Stromal cell of bone marrow (primary cell): ENCODE measurements at places on chromosomes 12 and 14.

DNA sequence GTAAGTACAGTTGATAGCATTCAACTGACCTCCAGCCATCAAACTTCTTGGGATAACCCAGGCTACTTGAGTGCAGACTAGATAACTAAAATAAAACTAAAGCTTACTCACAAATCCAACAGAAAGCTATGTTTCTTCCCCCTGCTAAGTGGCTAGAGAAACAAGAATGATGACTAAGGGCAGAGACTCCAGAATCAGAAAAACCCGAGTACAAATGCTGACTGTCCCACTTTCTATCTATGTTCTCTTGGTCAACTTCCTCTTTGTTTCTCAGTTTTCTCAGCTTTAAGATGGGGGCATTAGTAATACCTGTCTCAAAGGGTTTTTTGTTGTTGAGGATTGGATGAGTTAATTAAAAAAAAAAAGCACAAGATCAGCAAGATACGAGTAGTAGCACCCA, 6.1 kb upstream of the NUAK1 start:
- no peak for DNase-seq

- no peak for DNase-seq
Measured at GRCh38 chr14:35332517-35333263, 40.5 kb downstream of the PSMA6 start.

DNA sequence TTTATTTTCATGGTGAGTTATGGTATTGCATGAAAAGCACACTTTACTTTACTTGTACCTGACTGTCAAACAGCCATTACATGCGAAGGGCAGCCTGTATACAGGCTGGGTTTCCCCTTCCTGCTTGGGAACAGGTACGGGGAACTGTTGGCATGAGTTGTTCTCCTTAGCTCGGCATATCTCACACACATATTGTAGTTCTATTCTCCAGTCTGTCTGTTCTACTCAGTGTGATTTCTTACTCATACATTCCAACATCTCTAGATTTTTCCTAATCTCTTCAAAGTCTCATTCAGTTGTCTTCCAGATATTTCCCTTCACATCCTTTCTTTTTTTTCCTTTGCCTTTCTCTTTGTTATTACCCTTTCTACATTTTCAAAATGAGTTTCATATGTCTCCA, 83.9 kb downstream of the HMGA2 start:
- no peak for DNase-seq

DNA sequence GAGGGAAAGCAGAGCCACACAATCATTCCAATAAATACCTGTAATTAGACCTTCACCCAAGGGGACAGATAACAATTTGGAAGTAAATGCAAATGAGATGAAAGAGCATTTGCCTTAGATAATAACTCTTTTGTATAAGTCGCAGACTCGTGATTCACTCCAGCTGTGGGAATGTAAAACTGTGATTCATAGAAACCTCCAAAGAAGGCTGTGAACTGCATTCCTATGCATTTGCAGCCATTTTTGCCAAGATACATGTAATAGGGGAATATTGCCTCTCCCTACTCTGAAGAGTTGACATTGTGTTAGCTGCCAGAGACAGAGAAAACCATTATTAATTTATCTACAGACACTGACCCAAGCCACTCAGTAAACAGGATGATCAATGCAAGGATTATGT, 181.9 kb upstream of the ARHGAP5 start:
- DNase-seq = no peak

DNA sequence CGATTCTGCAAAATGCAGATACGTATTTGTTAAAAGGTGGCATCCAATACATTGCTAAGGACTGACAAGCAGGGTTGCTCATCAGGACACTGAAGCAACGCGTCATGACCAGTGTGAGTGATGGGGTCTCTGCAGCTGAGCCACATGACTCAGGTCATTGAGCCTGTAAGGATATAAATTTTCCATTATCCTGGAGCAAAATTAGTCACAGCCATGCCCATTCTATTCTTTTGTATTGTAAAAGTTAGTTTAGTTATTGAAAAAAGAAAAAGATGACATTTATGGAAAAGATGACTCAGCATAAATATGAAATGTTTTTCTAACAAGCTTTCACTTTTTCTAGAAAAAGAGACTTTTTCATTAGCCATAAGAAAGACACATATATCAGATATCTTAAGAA, 268.0 kb upstream of the TMEM132C start:
- DNase-seq = peak; percentile 27

GRCh38 chr12:124742678-124743077, 121.0 kb downstream of the SCARB1 start:
- no peak for DNase-seq

DNA sequence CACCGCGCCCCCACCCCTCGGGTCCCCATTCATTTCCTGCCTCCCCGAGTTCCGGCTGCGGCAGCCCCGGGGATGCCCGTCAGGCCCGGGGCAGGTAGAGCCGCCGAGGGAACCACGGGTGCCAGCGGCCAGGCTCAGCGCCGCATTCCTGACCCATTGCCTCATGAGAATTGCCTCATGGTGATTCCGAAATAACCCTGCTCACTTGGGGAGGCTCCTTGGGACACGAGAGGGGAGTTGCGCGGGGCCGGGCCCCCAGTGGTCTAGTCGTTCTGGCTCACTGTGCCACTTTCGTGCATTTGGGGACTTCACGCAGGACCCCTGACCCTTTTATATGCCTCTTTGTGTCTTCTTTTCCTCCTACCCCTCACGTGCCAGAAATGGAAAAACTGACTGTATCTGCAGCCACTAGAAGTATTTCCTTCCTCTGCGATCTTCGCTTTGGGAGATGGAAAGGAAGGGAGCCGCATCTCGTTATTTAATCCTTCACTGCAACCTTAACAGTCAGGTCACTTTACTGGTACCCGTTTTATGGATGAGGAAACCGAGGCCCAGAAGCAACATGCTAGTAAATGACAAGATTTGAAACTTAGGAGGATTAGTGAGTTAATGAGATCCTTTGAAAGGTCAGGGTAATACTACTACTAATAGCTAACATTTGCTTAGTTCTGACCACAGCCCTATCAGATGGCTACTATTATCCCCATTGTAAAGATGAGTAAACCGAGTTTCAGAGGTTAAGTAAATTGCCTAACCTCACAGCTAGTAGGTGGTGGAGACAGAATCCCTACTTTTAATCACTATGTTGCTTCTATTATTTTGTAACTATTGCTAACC, 768 bp downstream of the PTPN11 start:
- peak; percentile 57 for DNase-seq
